ENCODE measurements at places on chromosomes 11 and 22.
A peak's percentile ranks its signal among the peaks of the same experiment; 100 is the strongest.

DNA sequence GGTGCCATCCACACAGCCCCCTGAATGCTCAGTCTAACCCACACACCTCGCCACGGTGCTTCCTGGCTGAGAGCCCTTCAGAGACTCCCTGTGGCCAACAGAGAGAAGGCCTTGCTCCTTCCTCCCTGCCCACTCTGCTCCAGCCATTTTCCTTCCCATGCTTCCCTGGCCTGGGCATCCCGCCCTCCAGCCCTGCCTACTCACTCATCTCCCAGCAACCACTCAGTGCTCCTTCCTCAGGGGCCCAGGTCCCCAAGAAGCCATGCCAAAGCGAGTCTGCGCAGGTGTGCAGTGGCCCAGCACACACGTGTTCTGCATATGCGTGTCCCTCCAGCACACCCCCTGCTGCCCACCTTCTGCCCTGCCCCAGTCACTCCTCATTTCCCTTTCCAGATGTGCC lies 56.4 kb downstream of the NECTIN1 start:
- H3K27me3 ChIP-seq, result no peaks in the 10 kb centered on the region
- no peak overlapping the region for H3K27ac ChIP-seq
- peaks cover 18% of the 10 kb centered on the region for H3K4me1 ChIP-seq

DNA sequence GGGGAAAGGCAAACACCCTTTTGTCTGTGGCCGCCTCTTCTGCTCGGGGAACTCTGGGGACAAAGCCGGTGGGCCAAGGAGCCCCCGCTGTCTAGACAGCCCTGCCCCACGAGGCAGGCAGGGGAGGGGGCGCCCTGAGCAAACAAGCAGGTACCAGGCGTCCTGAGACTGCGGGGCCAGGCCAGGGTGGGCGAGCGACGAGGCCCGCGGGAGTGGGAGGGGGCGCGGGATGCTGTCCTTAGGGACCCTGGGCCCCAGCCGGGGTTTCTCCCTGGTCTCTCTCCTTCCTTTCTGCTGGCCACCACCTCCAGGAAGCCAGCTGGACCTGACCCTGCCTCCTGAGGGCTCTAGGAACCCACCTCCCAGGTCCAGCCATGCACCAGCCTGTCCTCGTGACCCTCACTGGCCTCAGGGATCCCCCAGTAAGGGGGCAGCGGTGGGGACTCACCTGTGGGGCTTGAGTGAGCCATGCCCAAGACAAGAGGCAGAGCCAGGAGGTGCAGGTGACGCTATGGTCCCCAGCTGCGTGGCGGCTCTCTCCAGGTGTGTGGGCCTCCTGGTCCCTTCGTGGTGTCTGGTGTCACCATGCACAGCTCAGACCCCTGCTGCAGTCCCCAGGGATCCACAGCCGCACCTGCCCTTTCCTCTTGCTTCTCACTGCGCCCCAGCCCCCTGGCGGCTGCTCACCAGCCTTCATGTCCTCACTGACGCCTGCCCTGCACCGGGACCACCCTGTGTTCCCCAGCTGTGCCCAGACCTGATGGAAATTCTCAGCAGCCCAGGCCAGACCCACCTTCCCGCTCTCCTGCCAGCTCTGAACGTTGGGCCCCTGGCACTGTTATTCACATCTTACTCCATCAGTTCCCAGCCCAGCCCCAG lies 26.5 kb upstream of the MUC5AC start:
- no peaks in the 10 kb centered on the region for H3K36me3 ChIP-seq
- H3K4me1 ChIP-seq, result no peaks in the 10 kb centered on the region
- no peak overlapping the region for H3K4me3 ChIP-seq
- peaks cover 4% of the 10 kb centered on the region for H3K27me3 ChIP-seq
- no peak overlapping the region for H3K27ac ChIP-seq

- peaks cover 15% of the 10 kb centered on the region for H3K4me1 ChIP-seq
- H3K27ac ChIP-seq, result no peak overlapping the region
- peak overlapping the region; percentile 21 for H3K4me3 ChIP-seq
- H3K27me3 ChIP-seq, result peaks cover 28% of the 10 kb centered on the region
- peak; percentile 42 for DNase-seq
Observed at GRCh38 chr22:40043081-40043480, 48.3 kb downstream of the FAM83F start.

DNA sequence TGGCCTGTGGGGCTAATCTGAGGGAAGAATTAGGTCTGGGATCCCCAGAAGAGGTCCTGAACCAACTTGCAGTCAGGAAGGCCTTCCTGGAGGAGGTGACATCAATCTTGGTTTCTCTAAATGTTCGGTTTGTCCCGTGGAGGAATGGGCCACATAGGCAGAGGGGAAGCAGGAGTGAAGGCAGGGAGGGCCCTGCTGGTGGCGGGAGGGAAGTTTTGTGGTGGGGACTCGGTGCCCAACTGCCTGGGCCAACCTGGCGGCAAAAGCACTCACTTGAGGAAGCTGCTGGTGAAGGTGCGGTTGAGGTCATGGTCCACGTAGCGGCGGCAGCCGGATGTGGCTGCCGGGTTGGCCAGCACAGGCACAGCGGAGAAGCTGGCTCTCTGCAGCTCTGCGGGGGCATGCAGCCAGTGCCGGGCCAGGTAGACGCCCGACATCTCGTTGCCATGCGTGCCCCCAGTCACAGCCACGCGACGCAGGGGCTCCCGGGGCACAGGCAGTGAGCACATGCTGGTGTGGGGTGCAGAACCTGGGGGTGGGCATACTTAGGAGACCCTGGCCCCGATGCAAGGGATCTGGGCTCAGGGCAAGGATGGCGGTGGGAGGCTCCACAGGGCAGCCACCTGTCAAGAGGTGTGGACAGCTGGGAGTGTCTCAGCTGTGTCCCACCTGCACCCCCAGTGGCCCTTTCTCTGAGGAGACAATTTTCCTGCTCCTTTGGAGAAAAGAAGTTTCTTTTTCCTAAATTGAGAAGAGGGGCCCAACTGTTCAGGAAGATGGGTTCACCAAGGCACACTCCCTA lies 3.8 kb downstream of the ACY3 start:
- no peak overlapping the region for H3K4me3 ChIP-seq
- no peaks in the 10 kb centered on the region for H3K27me3 ChIP-seq
- H3K4me1 ChIP-seq, result no peaks in the 10 kb centered on the region

GRCh38 chr11:1644601-1645356 lies 15.2 kb downstream of the KRTAP5-5 start:
- H3K4me3 ChIP-seq, result no peak overlapping the region
- no peaks in the 10 kb centered on the region for H3K4me1 ChIP-seq
- H3K36me3 ChIP-seq, result no peaks in the 10 kb centered on the region
- H3K27ac ChIP-seq, result no peak overlapping the region

GRCh38 chr11:83159902-83160865 lies 3.3 kb downstream of the PCF11 start:
- H3K4me1 ChIP-seq, result peaks cover 21% of the 10 kb centered on the region
- peaks cover 13% of the 10 kb centered on the region for H3K36me3 ChIP-seq
- DNase-seq, result peak; percentile 75

DNA sequence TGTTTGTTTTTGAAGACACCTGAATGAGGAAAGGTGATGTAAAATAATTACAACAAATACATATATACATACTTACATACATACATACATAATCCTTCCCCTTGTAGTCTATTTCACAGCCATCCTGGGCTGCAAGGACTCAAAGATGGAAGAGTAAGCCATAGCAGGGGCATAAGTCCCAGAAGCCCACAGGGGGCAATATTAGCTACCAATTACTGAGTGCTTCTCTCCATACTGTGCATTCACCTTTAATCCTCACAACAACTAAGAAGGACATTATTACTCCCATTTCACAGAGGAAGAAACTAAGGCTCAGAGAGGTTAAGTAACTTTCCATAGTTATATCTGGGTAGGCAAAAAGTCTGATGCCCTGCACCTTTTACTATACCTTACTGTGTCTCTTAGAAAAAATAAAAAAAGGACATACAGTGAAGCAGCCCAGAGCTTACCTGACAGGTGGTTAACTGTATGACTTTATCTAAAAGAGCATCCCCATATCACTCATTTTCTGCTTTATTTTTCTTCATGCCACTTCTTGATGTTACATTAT lies 2.7 kb downstream of the SERGEF start:
- peaks cover 12% of the 10 kb centered on the region for H3K4me1 ChIP-seq
- no peaks in the 10 kb centered on the region for H3K36me3 ChIP-seq
- no peaks in the 10 kb centered on the region for H3K27me3 ChIP-seq
- no peak overlapping the region for H3K27ac ChIP-seq

DNA sequence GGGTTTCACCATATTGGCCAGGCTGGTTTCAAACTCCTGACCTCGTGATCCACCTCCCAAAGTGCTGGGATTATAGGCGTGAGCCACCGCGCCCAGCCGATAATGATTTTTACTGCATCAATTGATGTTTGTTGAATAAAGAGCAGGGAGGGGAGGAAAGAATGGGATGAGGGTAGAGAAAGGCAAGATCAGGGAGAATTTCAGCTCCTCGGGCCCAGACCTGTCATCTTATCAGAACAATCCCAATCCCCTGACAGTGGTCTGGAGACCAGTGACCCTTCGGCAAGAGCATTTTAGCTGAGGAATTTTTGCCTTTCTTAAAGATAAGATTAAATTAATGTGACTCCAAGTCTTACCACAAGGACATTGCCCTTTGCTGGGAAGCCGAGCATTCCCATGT lies 15.0 kb upstream of the ANO1 start:
- H3K4me1 ChIP-seq, result no peaks in the 10 kb centered on the region
- H3K27me3 ChIP-seq, result peaks cover 11% of the 10 kb centered on the region
- H3K4me3 ChIP-seq, result no peak overlapping the region
- no peak for DNase-seq
- no peak overlapping the region for H3K27ac ChIP-seq

DNA sequence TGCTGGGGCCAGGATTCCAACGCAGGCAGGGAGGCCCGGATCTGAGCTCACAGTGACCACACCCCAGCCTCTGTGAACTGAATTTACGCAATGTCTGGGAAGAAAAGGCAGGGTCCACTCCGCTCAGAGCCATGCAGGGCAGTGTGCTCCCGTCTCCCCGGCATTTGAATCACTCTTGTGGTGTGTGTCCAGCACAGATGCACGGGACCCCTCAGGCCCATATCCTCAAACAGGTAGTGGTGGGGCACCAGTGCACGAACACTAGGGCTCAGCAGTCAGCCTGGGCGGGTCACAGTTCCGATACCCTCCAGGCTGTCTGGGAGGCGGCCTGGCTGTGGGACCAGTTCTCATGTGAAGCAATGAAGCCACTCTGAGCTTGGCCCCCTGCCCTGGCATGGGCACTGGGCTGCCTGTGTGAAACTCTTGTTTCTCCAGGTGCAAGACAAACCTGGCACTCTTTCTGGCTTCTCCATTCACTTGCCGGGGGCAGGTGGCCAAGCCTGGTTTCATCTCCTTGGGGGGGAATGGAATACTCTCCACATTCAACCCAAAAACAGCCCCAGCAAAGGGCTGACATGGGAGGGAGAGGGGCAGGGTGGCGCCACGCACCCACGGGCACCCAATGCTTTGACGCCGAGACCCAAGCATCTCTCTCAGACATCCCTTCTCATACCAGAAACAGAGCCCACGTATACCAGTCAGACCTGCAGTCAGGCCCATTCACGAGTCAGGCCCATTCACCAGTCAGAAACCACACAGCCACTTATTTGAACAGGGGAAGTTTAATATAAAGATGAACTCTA lies 14.3 kb downstream of the DHCR7 start:
- H3K4me1 ChIP-seq, result no peaks in the 10 kb centered on the region

GRCh38 chr11:110185121-110185591 lies 92.0 kb downstream of the ZC3H12C start:
- DNase-seq, result peak; percentile 36
- no peaks in the 10 kb centered on the region for H3K36me3 ChIP-seq

GRCh38 chr11:112412383-112412782 lies 151.7 kb upstream of the PLET1 start:
- H3K36me3 ChIP-seq, result no peaks in the 10 kb centered on the region
- H3K4me1 ChIP-seq, result no peaks in the 10 kb centered on the region
- H3K4me3 ChIP-seq, result no peak overlapping the region
- no peak overlapping the region for H3K27ac ChIP-seq

GRCh38 chr22:40249286-40249685 lies 71.6 kb downstream of the TNRC6B start:
- peaks cover 12% of the 10 kb centered on the region for H3K36me3 ChIP-seq
- no peaks in the 10 kb centered on the region for H3K4me1 ChIP-seq
- H3K27me3 ChIP-seq, result no peaks in the 10 kb centered on the region

- peaks cover 21% of the 10 kb centered on the region for H3K27me3 ChIP-seq
- DNase-seq, result no peak
- H3K36me3 ChIP-seq, result no peaks in the 10 kb centered on the region
- peaks cover 14% of the 10 kb centered on the region for H3K4me1 ChIP-seq
- H3K27ac ChIP-seq, result no peak overlapping the region
Observed at GRCh38 chr22:50620593-50621355, 7.2 kb downstream of the ARSA start.

DNA sequence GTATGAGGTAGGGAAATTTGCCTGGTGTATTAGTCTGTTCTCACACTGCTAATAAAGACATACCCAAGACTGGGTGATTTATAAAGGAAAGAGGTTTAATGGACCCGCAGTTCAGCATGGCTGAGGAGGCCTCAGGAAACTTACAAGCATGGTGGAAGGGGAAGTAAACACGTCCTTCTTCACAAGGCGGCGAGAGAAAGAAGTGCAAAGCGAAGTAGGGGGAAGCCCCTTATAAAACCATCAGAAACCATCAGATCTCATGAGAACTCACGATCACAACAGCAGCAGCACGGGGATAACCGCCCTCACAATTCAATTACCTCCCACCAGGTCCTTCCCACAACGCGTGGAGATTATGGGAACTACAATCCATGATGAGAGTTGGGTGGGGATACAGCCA lies 12.0 kb upstream of the RFPL2 start:
- no peak overlapping the region for H3K4me3 ChIP-seq
- no peak for DNase-seq
- no peaks in the 10 kb centered on the region for H3K4me1 ChIP-seq
- H3K27me3 ChIP-seq, result no peaks in the 10 kb centered on the region
- no peak overlapping the region for H3K27ac ChIP-seq
- H3K36me3 ChIP-seq, result no peaks in the 10 kb centered on the region

DNA sequence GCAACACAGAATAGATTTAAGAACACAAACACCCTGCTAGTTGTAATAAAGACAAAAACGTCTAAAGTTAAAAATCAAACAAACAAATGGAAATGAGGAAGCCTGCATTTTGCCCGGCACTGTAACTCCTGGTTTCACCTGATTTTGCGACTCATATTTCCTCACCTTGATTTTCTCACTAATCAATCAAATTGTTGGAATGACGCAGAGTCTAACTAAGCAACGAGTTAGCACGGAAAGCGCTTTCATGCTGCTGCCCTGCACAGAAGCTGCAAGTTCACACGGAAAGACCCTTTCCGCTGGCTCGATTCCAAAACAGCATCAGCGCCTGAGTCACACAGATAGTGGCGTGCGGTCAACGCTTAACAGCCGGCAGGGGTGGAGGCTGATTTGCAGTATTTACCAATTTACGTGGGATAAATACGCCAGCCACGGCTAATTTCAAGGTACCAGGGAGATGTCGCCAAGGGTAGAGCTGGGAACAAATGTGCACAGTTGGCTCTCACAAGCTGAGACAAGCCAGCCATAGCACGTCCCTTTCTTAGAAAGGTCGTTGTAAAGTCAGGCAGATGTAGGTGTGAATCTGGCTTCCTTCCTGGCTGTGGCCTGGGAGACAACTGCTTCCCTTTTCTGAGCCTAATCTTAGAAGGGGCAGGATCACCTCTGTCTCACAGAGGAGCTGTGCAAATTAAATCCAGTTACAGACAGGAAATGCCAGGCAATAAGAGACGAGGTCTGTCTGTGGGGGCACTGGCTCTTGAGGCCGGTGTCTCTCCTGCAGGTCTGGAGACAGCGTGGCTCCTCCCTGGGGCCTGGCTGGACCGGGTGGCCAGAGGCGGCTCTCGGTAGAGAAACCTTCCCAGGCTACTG lies 76.9 kb upstream of the TTLL12 start:
- H3K27ac ChIP-seq, result no peak overlapping the region
- H3K27me3 ChIP-seq, result peaks cover 13% of the 10 kb centered on the region
- no peaks in the 10 kb centered on the region for H3K36me3 ChIP-seq
- no peak for DNase-seq

Measured in osteoblast (primary cell).